ENCODE measurements at places on chromosomes 12 and 14.

- DNase-seq: no peak
These were observed 113.4 kb downstream of the ETV6 start for GRCh38 chr12:11762723-11763326.

DNA sequence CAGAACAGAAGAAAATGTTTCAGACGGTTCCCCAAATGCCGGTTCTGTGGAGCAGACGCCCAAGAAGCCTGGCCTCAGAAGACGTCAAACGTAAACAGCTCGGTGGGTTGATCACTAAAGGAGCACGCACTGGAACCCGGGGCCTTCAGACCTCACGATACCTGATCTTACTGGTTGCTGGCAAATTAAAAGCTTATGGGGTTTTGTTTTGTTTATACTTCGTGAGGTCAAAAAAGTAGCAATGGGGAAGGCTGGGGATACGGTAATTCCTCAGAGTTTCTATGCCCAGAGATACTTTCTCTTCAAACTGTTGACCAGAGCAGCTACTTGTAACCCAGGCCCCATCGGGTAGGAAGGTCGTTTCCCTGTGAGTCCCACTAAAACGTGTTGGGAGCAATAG, 1.7 kb downstream of the CDKN1B start:
- peak; percentile 30 for DNase-seq

GRCh38 chr12:4145990-4146859, 127.3 kb upstream of the CCND2 start:
- peak; percentile 83 for DNase-seq

DNA sequence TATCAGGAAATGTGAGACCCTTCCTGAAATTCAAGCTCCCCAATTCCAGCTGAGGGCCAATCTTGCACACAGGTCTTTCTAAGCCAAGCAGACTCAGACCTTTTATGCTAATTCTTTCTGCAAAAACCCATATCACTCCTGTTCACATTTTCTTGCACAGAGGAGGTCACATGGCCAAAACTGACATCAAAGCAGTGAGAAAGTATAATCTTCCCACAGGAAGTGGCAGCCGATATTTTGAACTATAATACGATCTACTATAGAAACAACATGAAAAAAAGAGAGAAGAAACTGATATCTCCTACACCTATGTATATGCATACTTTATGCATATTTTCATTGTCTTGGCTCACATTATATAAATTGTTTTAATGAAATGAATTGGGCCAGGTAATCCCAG, 132.9 kb upstream of the SSTR1 start:
- DNase-seq: peak; percentile 73

GRCh38 chr12:80154261-80154660, 54.9 kb downstream of the OTOGL start:
- DNase-seq: no peak

- no peak for DNase-seq
These were observed 540.7 kb downstream of the BCL11B start for GRCh38 chr14:98731286-98731685.

- no peak for DNase-seq
These were observed 199.3 kb downstream of the ALG10B start for GRCh38 chr12:38515912-38516311.

DNA sequence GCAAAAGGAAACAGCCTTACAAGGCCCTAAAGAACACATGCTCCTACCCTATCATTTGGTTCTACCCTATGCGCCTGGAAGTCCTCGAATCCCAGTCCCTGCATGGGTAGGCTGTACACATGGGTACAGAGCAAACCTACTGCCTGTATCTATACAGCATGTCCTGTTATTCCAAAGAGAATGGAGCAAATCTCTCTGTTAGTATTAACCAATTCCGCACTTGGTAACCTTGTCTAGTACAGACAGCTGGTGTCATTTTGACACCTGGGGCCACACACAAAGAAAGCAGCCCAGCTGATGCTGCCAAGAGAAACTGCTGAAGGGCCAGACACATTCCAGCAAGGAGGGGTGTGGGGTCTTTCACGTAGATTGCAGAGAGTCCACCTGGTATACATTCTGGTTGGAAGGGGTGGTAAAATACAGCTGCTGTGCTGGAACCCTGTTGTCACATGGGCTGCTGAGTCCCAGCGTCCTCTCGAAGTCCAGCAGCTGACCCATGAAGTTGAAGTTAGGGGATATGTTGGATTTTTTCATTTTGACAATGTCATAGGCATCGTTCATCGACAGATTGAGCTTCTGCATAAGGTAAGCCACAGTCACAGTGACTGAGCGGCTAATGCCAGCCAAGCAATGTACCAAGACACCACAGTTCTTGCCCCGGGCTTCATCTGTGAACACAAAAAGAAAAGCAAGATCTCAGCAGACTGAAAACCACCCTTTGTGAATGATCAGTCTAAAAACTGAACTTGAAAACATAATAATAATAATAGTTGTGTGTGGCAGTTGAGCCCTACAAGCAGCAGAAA, 3.2 kb downstream of the DUSP6 start:
- DNase-seq: no peak

Data from CD4-positive, alpha-beta T cell treated with Interleukin-2 at 100 ng/mL for 4 hours (primary cell).